ENCODE measurements at places on chromosomes 1 and 21. TPM values are rescaled to one million over a fixed set of nuclear protein-coding genes. Genes with fewer than 3 reads are reported as not detected.

Gene ADAMTS4
- 11.8 TPM for polyA plus RNA-seq

Gene TNFSF4
- polyA plus RNA-seq: 2.2 TPM

- DNase-seq: no peak
These were observed 42.7 kb downstream of the APP start for GRCh38 chr21:26127918-26128317.

- peak; percentile 87 for DNase-seq
These were observed 43.4 kb downstream of the KIF1B start for GRCh38 chr1:10253755-10254154.

GRCh38 chr1:153538315-153538821 lies 2.4 kb downstream of the S100A5 start:
- no peak for DNase-seq

All from forelimb muscle (tissue), 1 donor.